Activated CD4-positive, alpha-beta T cell treated with anti-CD3 and anti-CD28 coated beads for 24 hours (primary cell): ENCODE measurements at places on chromosomes 12 and 14.

GRCh38 chr12:129409281-129409680 is 494.5 kb downstream of the TMEM132D start:
- DNase-seq = no peak

DNA sequence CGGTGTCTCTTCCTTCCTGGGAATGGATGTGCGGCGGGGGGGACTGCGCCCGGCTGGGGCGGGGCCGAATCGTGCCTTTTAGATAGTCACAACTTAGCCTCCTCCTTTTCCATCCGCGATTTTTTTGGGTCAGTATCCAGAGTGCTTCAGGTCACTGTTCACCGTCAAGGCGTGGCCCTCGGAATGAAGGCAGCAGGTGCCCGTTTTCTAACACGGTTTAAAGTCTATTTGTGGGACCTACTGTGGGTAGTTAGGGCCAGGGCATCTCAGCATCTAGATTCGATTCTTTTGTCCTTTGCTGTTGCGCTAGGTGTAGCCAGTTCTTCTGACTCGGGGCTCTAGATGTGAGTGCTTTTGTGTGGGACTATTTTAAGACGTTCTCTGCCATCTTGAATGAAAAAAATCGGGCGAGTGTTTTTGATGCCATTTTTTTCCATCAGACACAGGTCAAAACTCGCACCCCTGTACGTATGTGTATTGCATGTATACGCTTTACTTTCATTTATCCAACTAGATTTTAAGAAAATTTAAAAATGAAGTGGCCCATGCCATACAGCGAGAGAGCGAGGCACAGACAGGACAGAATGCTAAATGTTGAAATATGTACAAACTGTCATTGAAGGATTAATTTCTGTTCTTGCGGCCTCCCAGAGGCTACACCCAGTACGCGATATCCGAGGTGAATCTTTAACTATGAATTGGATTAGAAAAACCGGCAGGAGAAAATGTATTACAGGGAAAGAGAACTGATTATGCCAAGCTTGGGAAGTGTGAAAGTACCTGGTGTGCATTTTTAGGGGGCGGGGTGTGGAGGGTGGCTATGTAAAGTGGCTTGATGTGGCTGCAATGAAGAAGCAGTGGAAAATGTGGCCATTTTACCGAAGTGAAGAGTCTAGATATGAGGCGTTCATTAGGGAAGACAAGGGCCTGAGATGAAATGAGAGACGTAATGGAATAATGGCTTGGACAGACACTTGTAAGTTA is 835 bp downstream of the VEZT start:
- no peak for DNase-seq

DNA sequence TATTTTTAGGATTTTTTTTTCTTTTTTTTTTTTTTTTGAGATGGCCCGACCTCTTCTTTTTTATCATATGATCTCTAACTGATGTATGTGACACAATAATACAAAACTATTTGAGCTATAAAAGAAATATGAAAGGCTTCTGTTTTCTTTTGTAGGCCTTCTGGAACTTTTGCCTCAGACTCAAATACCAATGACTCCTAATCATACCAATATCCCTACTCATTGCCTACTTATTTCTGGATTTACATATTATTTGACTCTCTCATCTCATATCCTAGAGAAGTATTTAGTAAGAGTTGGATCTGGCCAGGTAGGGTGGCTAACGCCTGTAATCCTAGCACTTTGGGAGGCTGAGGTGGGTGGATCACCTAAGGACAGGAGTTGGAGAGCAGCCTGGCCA is 12.7 kb upstream of the WDR89 start:
- no peak for DNase-seq

DNA sequence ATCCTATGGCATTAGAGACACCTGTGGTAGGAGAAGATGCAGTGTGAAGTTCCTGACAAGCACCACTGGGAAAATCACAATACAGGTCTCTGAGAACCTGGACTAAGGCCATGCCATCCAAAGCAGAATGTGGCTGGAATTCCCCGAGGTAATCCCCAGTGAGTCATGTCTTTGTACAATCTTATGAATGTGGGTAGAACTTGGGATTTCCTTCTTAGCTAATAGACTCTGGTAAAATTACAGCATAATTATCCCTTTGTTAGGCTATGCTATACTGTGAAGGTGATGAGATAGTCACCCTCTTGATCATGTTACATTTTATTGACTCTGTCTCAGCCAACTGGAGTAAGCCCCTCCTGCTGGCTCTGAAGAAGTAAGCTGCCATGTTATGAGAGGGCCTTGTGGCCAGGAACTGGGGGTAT is 224.3 kb upstream of the DCN start:
- no peak for DNase-seq

- DNase-seq = no peak
These were observed 15.4 kb upstream of the YY1 start for GRCh38 chr14:100223332-100224201.

DNA sequence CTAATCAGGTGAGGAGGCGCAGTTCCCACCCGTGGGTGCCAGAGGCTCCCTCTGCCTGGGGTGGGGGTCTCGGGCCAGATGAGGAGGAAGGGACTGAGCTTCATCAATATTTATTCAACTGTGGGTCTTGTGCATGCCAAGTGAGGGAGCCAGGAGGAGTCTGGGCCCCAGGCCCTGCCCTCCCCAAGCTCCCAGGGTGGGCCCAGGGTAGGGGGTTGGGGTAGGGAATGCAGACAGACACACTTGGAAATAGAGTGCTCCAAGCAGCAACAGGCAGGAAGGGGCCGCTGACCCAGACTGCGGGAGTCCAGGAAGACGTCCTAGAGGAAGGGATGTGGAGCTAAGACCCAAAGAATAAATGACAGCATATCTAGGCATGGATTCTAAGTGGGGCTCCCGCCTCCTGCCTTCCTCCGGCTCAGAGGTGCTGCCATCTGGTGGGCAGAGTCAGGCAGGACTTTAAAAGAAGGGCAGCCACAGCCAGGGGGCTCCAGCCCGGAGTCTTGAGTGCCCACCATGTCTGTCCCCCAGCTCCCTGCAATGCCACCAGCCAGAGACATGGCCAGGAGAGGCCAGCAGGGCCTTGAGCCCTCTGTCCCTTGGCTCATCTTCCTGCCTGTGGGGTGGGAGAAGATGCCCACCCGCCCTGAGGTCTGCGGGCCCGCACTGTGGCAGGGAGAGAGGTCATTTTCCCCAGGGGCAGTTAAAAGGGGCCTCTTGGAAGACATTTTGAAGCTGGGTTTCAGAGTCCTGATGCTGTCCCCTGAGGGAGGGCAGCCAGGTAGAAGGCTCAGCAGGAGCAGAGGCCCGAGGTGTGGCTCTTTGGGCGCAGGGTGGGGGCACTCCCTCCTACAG is 70.1 kb downstream of the PHETA1 start:
- DNase-seq = peak; percentile 26

GRCh38 chr14:102751088-102751487 is 26.2 kb upstream of the TRAF3 start:
- no peak for DNase-seq

- DNase-seq = peak; percentile 98
These were observed at the start of gene ASB8 for GRCh38 chr12:48157018-48157888. Gene ASB8, minus strand, starts transcription at chr12:48157515. Its CDS starts 4,019 bp downstream, at chr12:48153496.
